Stimulated activated CD4-positive, alpha-beta T cell treated with anti-CD3 and anti-CD28 coated beads, Interleukin-12 subunit alpha, Interleukin-12 subunit beta, amount 100 ng/mL, for 24 hours (primary cell): ENCODE measurements at places on chromosomes 4 and X.

DNA sequence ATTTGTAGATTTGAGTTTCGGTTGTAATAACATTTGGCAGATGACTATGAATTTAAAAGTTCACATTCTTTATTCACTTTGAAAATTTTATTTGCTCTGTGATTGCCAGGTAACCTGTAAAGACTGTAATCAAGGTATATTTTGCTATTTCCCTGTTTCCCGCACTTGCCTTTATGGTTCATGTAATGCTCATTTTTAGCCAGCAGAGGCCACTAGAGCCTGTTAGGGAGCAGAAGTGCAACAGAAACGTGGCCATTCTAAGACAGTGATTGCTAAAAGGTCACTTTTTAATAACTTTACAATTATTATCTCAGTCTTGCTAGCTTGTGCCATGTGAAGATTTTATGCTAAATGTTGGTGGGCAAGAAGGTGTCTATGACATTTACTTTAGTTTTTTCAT is 12.4 kb downstream of the YIPF6 start:
- DNase-seq: no peak

GRCh38 chrX:15483891-15484290 is 9.2 kb downstream of the PIR start:
- no peak for DNase-seq

- DNase-seq: no peak
These were observed 194.2 kb downstream of the MAD2L1 start for GRCh38 chr4:119872371-119873016.

GRCh38 chr4:16139066-16139945 is 55.5 kb upstream of the PROM1 start:
- no peak for DNase-seq

DNA sequence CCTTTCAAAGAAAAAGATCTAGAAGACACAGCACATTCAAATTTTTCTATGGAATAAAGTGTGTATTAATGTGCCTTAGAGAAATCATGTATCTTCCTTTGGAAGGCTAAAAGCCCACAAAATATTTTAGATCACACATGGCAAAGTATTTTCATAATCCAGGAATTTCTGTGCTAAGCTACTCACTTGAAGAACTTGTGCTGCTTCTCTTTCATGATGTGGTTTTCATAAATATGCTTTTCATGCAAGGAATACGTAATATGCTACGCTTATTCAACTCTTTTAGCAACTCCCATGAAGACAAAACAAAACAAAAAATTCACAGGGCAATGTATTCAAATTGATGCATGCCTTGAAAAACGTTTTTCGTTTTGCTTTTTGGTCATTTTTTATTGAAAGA is 125.6 kb downstream of the ARHGAP24 start:
- DNase-seq: no peak
